Eye (tissue), 1 donor: ENCODE measurements at places on chromosomes 1 and 21.

GRCh38 chr1:85628791-85629531 is 48.4 kb downstream of the CCN1 start:
- DNase-seq, result peak; percentile 44

DNA sequence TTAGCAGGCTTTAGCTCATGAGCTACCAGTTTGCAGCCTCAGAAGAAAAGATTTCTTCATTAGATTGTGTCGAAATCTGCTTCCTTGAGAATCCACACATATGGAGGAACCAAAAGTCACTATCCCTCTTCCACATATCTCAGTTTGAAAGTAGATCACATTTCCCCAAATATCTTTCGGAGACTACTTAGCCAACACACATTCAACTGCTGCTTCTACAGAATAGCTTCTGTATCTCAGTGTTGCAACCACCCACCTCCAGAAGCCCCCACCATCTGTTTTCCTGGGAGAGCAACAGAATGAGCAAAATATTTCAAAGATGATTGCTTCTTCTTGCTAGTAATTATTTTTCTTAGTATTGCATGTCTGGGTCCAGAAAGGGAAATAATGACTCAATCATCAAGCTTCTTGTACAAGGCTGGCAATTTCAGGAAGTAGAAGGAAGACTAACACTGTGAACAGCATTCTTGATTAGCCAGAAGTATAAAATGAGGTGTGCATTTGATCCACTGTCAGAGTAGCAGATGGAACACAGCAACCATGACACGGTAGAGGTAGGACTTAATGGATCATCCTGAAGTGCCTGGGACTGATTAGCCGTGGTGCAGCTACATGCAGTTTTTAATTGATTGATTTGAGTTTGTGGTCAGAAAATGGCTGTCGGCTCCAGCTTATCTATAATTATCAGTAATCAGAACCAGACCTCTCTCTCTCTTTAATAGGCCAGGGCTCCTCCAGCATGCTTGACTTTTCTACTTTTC is 24.9 kb downstream of the ZC3H11B start:
- no peak for DNase-seq

- no peak for DNase-seq
Measured at GRCh38 chr1:53163291-53163768, 20.9 kb upstream of the SLC1A7 start.

DNA sequence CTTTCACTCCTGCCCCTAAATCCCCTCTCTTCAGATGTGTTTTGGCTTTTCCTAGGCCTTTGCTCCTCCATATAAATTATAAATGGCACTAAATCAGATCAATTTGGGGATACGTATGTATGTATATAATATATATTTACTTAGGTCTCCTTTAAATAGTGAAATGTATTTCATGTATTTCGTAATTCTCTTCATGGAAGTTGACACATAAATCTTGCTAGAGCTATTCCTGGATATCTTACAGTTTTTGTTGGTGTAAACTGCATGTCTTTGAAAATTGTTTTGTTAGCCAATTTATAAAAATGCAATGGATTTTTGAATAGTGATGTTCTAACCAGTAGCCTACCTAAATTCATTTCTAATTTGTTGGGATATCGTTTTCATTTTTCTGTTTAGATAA is 9.0 kb downstream of the RPF1 start:
- DNase-seq, result no peak

DNA sequence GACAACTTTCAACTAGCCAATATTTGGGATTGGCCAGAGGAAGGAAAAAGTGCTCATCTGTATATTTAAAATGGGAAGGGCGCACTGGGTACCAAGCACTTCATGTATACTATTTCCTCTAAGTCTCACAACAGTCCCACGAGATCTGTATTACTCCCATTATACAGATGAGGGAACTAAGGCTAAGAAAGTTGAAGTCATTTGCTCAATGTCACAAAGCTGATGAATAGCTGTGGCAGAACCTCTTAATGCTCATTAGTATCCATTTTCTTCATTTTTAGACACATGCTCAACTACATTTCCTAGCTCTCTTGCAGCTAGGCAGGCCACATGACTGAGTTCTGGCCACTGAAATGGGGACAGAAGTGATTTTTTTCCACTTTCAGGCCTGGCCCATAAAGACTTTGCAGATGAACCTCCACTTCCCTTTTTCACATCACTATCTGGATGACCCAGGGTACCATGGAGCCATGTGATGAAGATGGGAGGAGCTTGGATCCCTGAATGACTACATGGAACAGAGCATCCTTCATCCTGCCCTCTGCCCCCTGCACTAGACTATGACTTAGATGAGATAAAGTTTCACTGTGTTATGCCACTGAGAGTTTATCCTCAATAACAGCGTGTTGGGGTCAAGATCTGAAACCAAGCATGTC is 31.8 kb downstream of the ATF3 start:
- DNase-seq, result no peak

DNA sequence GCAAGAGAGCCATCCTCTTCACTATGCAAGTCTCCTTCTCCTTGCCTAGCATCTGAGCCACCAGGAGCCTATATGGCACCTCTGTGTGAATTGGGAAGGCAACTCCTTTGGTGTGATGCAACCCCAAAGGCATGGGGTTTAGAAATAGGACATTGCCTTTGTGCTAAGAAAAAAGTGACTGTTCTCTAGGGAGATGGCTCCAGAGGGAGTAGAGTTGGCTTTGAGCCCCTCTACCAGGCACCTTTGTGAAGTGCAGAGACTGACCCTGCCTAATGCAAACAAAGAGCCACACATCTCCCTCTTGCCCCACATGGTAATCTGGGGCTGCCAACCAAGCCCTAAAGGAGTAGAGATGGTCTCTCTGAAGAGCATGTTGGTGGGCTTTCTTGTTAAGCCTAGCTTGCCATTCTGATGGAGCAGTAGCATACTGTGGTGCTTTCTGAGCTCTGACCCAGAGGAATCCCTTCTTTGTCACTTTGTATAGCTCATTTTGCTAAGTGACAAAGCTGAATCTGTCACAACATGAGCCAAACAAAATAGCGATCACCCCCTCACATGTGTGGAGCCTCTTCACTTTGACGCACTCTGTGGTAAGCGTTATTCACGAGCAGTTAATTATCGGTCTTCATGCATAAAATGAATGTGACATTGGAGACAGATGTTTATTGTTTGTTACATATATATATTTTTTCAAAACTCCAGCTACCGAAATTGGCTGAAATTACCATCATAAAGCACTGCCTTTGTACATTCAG is 74.4 kb downstream of the RWDD3 start:
- DNase-seq, result peak; percentile 48

DNA sequence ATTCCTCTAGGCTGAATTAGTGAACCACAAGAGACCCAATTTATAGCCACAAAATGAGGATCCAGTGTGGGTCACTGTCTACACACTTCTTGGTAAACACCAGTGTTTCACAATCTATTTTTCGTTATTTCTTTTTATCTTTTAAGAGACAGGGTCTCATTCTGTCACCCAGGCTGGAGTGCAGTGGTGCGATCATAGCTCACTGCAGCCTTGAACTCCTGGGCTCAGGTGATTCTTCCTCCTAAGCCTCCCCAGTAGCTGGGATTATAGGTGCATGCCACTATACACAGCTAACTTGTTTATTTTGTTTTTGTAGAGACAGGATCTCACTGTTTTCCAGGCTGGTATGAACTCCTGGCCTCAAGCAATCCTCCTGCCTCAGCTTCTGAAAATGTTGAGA is 29.3 kb upstream of the SLC45A3 start:
- no peak for DNase-seq
